M059J (cell line): ENCODE measurements at places on chromosomes 4 and X.

DNA sequence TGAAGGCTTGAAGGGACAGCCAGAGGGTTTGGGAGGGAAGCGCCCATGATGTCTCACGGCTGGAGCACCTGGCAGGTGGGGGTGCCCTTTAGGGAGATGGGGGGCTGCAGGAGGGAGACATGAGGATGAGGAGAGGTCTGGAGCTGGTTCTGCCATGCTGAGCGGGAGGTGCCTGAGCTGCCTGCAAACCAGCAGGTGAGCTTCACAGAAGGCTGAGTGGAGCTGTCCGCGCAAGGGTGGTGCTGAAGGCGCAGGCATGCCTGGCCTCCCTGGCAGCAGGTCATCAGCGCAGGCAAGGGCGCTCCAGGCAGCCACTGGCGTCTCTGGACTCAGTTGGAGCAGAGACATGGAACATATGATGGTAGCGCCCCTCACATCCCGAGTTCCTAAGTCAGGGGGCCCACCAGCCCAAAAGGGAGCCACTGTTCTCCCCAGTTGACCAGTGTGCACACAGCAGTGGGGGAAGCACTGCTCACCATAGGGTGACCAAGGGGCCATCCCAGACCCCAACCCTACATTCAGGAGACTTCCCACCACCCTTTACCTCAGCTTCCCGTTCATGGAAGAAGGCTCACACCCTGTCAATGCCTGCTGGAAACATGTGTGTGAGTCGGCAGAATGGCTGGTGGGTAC, 25.8 kb downstream of the ADRA2C start:
- peak; percentile 18 for DNase-seq

- no peak for DNase-seq
These were observed 298.8 kb upstream of the NOCT start for GRCh38 chr4:138716559-138717335.

GRCh38 chr4:147518846-147519767, 38.2 kb downstream of the EDNRA start:
- DNase-seq = peak; percentile 69

- DNase-seq = no peak
These were observed 1421.9 kb downstream of the PCDH7 start for GRCh38 chr4:32142075-32142474.

- DNase-seq = peak; percentile 63
These were observed 556.5 kb downstream of the IL1RAPL1 start for GRCh38 chrX:29143756-29144155.

DNA sequence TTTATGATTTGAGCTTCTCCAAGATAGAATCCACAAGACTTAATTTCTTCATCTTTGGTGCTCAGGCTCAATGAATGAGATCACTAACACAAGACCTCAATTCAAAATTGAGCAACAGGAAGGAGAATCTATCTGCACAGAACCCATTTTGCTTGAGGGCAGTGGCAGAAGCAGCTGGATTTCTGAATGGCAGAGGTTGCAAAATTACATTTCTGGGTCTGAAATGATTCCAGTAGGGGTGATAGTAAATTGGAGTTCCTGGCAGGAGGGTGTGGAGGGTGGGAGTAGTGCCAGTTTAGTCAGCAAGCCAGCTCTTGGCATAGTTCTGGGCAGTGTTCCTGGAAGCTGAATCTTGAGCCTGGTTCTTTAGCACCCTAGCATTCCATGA, 281.1 kb downstream of the SLC7A11 start:
- DNase-seq = peak; percentile 79

GRCh38 chr4:122489061-122489460, 32.5 kb upstream of the IL2 start:
- DNase-seq = no peak

GRCh38 chrX:70009049-70009448, 40.7 kb downstream of the AWAT2 start:
- no peak for DNase-seq

- no peak for DNase-seq
These were observed 289.7 kb upstream of the LDB2 start for GRCh38 chr4:17188125-17188524.

DNA sequence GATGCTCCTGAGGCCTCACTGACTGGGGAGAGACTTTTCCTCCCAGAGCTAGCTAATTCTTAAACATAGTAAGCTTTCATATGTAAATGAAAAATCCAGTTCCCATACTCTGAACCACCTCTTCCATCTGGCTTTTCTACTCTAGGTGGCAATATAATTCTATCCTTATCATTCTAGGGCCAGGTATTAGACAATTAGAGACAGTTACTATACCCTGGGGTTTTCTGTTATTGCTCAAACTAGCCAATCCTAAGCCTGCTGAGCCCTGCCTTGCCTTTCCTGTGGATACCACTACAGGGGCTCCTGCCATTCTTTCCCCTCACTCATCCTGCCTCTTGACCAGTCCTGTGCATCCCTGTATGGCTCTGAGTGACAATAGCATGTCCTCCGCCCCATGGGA, 552.0 kb downstream of the STIM2 start:
- DNase-seq = no peak

DNA sequence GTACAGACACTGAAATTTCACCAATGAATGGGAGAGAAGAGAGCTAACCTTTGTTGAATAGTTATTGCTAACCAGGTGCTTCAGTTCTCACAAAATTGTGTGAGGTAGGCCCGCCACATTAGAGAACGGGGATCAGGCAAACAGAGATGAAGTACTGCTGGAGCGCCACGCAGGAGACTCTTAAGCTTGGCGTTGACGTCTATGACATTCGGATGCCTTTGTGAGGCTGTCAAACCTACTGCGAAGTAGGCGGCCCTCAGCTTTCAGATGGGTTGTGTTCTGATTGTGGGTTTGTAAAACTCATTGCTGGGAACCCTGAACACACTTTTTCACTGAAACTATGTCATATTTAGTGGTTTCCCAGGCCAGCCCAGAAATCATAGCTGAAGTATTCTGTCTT, 173.6 kb downstream of the CBR4 start:
- no peak for DNase-seq

GRCh38 chr4:41725254-41725653, 23.3 kb downstream of the PHOX2B start:
- no peak for DNase-seq

DNA sequence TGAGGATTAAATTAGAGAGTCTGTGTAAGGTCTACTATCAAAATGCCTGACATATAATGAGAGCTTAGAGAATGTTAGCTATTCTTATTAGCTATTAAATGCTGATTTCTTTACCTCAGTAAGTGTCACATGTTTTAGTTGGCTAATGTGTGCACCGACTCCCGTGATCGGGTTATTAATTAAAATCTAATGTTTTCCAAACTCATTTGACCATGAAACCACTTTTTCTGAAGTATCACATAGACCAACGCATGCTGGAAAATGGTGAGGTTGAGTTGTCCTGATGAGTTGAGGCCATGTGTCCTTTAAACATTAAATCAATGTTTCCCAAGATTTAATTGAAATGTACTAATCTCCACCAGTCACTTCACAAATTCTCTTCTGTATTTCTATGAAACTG, 84.8 kb upstream of the C1QTNF7 start:
- DNase-seq = no peak

GRCh38 chr4:88240297-88240714, 44.1 kb downstream of the PPM1K start:
- no peak for DNase-seq

DNA sequence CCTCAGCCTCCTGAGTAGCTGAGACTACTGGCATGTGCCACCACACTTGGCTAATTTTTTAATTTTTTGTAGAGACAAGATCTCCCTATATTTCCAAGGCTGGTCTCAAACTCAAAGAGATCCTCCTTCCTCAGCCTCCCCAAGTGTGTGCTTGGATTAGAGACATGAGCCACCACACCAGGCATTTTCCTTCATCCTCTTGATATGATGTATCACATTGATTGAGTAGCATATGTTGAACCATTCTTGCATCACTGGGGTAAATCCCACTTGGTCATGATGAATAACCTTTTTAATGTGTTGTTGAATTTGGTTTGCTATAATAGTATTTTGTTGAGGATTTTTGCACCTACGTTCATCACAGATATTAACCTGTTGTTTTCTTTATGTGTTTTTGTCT, 24.2 kb upstream of the PPM1K start:
- no peak for DNase-seq

DNA sequence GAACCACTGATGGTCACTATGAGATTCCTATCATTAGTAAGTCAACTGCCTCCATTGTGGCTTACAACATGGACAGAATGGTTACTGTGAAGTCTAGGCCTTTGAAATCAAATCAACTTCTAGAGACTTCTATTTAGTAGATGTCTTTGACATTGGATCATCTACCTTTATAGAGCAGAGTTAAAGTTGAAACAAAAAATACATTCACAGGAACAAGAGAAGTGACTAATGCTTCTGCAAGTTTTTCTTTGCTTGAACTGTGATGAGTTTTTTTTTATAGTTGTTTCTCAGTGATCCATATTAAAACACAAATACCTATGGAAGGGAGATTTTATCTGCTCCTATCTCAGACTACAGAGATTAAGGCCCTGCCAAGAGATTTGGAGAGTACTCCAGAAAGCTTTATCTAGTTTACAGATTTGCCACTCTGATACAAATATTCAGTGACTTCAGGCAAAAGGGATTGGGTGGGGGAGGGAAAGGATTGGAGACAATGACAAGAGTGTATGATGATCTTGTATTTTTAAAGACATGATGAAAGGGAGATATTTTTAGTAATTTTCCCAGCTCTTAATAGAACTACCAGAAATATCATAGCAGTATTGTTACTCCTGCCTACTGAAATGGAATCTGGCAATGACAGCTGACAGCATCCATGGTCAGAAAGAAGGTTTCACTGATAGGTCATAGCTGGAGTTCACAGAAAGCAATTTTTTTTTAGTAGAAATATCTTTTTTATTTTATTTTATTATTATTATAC, 16.0 kb upstream of the EPGN start:
- peak; percentile 22 for DNase-seq

GRCh38 chr4:4502694-4503311, 39.0 kb downstream of the STX18 start:
- no peak for DNase-seq

- no peak for DNase-seq
These were observed 113.2 kb downstream of the SPCS3 start for GRCh38 chr4:176432811-176433540.

DNA sequence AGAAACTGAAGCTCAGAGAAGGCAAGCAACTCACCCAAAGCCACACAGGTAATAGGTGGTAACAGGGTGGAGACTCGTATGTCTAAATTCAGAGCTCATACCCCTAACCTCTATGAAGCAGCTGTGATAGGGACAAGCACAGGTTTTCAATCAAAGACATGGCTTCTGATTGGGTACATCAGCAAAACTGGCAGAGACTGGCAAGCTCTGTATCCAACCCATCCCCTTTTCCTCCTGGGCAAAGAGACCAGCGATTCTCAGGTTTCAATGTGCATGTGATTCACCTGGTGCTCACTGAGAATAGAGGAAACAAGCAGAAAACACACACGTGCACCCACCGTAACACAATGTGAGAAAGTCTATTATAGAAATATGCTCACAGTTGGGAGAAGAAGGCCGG, 153.0 kb downstream of the SMIM20 start:
- peak; percentile 37 for DNase-seq

DNA sequence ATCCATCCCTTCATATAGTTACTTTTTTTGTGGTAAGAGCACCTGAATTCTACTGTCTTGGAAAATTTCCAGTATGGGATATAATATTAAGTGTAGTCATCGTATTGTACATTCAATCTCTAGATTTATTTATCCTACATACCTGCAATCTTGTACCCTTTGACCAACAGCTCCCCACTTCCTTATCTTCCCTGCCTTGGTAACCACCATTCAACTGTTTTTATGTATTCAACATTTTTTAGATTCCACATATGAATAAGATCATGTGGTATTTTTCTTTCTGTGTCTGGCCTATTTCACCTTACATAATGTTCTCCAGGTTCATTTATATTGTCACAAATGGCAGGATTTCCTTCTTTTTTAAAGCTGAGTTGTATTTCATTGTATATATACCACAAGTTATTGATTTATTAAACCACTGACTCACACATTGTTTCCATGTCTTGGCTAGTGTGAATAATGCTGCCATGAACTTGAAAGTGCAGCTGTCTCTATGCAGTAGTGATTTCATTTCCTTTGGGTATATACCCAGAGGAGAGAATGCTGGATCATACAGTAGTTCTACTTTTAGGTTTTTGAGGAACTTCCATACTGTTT, 572.5 kb downstream of the MAGEB5 start:
- no peak for DNase-seq

DNA sequence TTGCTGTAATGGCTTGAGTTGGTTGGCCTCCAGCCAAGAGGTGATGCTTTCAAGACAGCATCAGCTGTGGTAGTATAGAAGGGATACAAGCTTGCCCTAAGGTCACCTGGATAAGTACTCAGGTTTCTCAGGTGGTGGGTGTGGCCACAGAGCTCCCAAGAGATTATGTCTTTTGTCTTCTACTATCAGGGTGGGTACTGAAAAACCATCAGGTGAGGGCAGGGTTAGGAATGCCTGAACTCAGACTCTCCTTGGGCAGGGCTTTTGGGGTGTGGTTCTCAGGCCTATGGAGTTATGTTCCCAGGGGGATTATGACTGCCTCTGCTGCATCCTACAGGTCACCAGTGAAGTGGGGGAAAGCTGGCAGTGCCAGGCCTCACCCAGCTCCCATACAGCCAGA, 654.6 kb upstream of the GALNT7 start:
- DNase-seq = no peak

DNA sequence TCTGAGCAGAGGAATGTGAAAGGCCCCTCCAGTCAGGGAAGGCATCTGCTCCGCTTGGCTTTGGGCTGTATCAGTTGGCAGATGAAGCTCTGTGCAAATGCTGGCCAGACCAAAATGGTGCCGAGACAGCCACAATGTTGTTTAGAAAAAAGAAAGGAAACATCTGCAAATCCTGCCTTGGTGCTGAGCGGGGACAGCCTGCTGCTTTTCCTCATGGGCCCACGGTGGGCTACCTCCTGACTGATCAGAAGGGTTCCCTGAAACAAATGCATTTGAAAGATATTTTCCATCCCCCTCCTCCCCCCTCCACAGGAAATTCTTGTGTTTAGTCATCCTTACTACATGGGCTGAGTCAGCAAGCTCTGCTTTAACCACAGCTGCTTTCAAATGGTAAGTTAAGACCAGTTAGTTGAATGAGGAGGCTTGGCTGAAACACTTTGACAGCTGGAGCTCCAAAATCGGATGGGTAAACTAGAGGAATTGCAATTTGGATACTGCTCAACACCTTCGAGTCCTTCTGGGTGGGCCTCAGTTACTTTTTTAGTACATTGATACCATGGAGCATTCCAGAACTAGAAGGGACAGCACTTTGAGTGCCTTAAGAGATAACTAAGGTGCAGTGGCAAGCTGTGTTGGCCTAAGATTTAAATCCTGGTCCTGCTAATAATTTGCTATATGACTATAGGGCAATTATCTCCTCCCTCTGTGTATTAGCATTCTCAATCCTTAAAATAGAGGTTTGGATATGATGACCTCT, 36.0 kb downstream of the PLAC1 start:
- peak; percentile 96 for DNase-seq
